Stimulated activated CD4-positive, alpha-beta T cell treated with anti-CD3 and anti-CD28 coated beads, Interleukin-1b, Interleukin-23, amount 100 ng/mL, for 1 hour (primary cell): ENCODE measurements at places on chromosomes 2 and 18.

DNA sequence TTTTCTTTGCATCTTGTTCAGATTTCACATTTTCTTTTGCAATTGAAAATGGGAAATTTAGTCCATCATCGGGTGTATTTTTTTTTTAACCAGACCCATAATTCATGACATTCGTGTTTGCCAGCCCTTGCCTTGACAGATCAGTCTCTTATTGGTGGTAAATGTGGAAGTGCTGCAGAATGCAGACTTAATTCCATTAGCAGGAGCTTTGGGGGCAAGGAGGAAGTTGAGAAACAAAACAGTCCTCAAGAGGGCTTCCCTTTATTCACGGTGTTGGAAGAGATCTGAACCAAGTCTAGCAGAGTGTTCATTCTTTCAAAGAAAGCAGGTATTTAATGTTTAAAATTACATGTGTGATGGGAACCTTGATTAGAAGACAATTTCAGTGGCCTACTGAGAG, 16.6 kb upstream of the RPE start:
- no peak for DNase-seq

DNA sequence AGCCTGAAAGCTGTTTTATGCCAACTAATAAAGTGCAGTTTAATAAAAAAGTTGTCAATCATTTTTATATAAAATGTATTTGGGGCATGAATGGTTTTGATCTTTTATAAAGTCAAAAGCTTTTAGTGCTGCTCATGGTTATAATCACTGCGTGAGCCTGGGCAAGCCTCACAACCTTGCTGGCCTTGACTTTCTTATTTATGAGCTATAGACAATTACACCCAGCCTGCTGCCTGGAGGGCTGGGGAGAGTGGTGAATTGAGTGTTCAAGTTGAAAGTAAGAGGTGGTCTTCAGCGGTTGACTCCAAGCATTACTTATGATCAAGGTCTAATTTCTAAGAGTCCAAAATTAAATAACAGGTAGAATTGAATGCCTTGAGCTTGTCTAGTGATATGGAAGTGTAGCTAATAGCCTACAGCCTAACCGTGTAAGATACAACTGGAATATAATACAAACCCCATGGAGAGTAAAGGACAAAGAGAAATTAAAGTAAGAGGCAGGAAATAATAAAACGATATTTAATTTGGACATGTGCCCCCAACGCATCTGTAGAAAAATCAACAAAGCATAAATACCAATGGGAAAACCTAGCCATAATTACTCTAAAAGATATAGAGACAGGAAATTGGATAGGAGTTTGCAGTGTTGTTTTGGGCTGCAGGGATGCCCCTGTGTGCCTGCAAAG, 106.0 kb upstream of the CYP1B1 start:
- no peak for DNase-seq

GRCh38 chr2:197258580-197258979, 52.0 kb downstream of the ANKRD44 start:
- no peak for DNase-seq

DNA sequence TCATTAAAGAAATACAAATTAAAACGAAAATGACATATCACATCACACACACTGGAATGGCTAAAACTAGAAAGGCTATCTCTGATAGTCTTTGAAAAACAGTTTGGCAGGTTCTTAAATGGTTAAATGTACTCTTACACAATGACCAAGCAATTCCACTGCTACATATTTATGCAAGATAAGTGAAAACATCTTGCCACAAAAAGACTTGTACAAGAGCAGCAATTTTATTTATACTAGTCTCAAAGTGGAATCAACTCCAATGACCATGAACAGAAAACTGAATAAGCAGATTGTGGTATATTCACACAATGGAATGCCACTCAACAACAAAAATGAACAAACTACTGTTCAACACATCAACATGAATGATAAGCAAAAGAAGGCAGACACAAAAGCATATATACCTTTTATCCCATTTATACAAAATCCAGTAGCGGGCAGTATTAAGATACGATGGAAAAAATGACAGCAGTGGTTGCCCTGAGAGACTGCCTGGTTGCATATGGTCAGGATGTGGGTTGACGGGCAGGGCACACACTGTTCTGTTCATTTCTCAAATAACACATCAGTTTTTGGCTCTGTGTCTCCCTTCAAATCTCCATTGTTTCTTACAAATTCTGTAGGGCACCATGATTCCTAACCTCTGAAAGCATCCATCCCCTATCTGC, 25.4 kb downstream of the SP100 start:
- no peak for DNase-seq

DNA sequence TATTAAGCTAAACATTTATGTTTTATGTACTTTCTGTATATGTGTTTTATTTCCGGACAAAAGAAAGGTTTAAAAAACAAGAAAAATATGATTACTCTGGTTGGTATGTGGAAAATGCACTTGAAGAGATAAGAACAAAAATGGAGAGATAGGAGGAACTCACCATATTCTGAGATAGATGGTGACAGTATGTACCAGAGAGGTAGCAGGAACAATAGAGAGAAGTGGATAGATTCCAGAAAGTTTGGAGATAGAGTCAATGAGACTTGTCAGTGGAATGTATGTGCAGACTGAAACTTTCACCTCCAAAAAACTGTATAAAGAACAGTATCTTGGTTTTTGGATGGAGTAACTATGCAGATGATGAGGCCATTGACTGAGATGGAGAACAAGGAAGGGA, 105.6 kb upstream of the FSHR start:
- DNase-seq = no peak

DNA sequence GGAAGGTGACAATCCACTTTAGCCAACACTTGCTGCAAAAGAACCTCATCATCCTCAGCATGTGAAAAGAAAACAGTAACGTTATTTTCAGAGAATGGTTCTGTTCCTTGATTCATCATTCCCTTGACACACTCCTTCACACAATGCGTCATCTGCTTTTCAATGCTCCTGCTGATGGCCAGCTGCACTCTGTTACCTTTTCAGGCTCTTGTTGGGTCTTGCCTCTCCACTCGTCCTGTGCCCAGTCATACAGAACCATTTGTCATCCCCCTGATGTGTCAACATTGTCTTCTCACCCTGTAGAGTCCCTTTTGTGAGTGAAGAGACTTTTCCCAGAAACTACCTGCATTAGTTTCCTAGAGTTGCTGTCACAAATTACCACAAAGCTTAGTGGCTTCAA, 12.2 kb upstream of the DTNA start:
- DNase-seq = no peak

- DNase-seq = no peak
Measured at GRCh38 chr2:121596221-121597080, 52.8 kb downstream of the CLASP1 start.

- no peak for DNase-seq
Measured at GRCh38 chr2:79649531-79649930, 136.7 kb downstream of the CTNNA2 start.

GRCh38 chr2:143431316-143431715, 302.1 kb downstream of the ARHGAP15 start:
- DNase-seq = no peak

DNA sequence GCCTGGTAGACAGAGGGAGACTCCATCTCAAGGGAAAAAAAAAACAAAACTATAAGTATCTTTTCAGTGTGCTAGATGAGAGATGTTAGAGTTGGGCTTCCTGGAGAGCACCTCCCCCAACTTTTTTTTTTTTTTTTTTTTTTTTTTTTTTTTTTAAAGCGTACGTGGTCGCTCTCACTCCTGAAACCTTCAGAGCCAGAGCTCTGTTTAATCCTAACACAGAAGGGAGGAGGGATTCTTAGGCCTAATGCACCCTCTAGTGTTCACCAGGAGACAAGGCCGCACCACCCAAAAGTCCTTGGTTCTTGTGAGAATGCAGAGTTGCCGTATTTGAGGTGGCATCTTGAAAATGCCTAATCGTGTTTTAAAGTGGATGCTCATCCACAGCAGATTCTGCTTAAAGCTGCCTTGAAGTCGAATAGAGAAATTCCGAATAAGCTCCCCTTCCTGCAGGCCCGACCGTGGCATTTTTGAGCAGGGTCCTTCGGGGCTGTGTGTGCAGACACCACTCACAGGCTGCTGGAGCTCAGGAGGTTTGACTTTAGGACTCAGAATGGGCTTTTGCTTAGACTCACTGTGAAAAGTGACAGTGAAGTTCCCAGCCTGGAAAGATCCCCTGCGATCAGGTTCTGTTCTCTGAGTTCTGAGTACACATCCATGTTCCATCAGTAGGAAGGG, 252.6 kb downstream of the AGAP1 start:
- DNase-seq = no peak

GRCh38 chr2:45731141-45731540, 79.7 kb downstream of the PRKCE start:
- no peak for DNase-seq

- DNase-seq = no peak
Measured at GRCh38 chr2:233000886-233001750, 11.9 kb downstream of the NGEF start.

- DNase-seq = no peak
Measured at GRCh38 chr2:16173893-16174692, 233.7 kb downstream of the MYCN start.

GRCh38 chr2:119694845-119695521, 16.0 kb downstream of the TMEM177 start:
- no peak for DNase-seq
